Tongue (tissue), 3 donors: ENCODE measurements at places on chromosomes 3 and 15. TPM values are rescaled to one million over a fixed set of nuclear protein-coding genes. Genes with fewer than 3 reads are reported as not detected.

GRCh38 chr15:51982770-51983103 lies 11.2 kb upstream of the LEO1 start:
- DNase-seq: no peak

GRCh38 chr3:34858067-34858660 lies 781.2 kb upstream of the ARPP21 start:
- no peak for DNase-seq

DNA sequence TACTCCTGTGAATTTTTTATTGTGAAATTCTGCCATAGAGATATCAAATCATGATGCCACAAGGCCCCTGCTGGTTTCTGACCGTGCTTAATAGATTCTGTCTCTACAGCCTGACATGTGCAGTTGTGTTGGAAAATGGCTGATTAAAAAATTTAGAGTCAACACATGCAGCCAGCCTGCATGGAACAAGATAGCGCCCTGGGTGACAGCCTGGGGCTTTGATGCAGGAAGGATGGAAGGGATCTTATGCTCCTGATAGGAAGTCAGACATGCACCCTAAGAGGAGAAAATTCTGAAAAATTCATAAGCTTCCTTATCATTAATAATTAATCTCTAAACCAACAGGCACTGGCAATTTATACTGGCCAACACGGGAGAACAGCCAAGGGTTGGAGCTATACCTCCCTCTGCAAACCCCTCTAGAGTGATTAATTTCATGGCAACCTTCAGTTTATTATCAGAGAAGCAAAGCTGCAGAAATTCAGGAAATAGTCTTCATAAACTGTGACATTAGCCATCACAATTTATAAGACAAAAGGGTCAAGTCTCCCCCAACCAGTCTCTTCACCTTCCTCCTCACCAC lies 198.4 kb downstream of the CADPS start:
- no peak for DNase-seq

DNA sequence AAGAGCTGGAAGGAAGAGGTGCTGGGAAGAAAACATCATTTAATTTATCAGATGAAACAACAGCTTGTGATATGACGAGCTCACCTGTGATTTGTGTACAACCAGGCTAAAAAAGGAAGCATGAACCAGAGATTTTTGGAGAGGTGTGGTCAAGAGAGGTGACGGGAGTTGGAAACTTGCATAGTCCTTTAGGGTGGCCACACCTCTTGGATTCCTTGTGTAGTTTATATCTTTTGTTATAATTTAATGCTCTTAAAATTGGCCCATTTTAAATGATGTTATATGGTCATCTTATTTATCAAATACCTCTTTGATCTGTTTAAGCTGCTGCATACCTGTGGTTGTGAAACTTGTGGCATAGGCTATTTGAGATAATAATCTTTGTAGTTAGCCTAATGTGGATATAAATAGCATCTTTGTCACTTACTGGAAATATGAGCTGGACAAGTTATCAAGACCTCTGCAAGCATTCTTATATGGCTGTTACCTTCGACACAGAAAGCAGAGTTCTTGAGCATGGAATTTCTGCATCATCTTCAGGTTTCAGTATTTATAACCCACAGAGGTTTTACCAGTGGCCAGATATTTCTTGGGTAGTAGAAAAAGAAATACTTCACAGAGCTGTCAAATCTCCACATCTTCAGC lies 49.1 kb downstream of the IL1RAP start:
- no peak for DNase-seq

GRCh38 chr15:48596841-48597240 lies 48.7 kb downstream of the FBN1 start:
- no peak for DNase-seq

GRCh38 chr15:52695154-52695553 lies 16.0 kb upstream of the ATOSA start:
- no peak for DNase-seq

- DNase-seq: no peak
Observed at GRCh38 chr3:138732456-138732855, 102.3 kb downstream of the PIK3CB start.

CFAP100 gene
- total RNA-seq: not detected

FAM107A gene
- 1.7 TPM for total RNA-seq

GOLGA8O gene
- total RNA-seq: 0.92 TPM

ZNF860 gene
- 1.9 TPM for total RNA-seq

ATRIP gene
- total RNA-seq: 8.7 TPM

GOLGA6L9 gene
- 8.4 TPM for total RNA-seq

XCR1 gene
- not detected for total RNA-seq

PEX5L gene
- 0.21 TPM for total RNA-seq
